Right atrium auricular region (tissue), 2 donors: ENCODE measurements at places on chromosomes 7 and 10. TPM values are rescaled to one million over a fixed set of nuclear protein-coding genes. Genes with fewer than 3 reads are reported as not detected.

The C7orf25 gene
- 4.4 TPM for total RNA-seq

The ARHGAP21 gene
- total RNA-seq = 45.0 TPM

The TMEM248 gene
- total RNA-seq = 111 TPM

The HABP2 gene
- total RNA-seq = not detected

The GNAT3 gene
- total RNA-seq = not detected

The SHTN1 gene
- 3.2 TPM for total RNA-seq

The BICC1 gene
- total RNA-seq = 8.3 TPM

The TEX36 gene
- total RNA-seq = not detected

The NEUROG3 gene
- total RNA-seq = not detected

The DGKI gene
- total RNA-seq = 5.9 TPM

The TCF7L2 gene
- 11.3 TPM for total RNA-seq

The ACTR1A gene
- 107 TPM for total RNA-seq

DNA sequence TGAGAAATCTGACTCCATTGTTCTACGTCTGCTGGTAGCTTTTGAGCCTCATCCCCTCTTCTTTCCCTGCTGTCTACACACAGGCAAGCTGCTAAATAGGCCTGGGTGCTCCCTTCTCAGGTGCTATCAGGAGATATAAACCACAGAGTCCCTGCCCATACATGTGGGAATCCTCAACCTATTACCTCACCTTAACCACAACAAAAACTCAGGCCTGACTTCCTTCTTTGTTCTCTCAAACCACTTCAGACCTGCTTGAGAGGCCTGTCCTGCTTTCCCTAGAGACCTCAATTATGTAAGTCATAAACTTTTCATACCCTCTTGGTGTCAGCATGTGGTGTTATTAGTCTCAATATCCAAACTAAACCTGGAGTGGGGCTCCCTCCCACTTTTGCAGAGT, 75.0 kb upstream of the MAGI2 start:
- DNase-seq = no peak

GRCh38 chr7:155961241-155962190, 149.3 kb upstream of the SHH start:
- peak; percentile 16 for DNase-seq

DNA sequence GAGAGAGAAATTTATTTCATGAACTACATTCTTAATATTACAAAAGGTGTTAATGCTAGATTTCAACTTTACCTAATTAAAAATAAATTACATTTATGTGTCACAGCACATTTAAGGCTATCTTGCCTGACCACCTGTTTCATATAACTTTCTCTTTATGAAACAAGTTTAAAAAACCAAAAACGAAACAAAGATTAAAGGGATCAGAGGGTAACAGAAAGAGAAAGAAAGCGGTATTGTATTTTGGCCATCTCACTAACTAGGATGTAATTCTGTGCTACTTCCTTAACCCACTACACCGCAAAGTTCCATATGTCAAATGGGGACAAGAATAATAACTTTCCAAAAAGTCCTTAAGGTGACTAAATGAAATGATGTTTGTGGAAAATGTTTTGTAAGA, 6.3 kb upstream of the RHOBTB1 start:
- DNase-seq = no peak

GRCh38 chr7:28986765-28987110, 28.6 kb upstream of the TRIL start:
- no peak for DNase-seq

DNA sequence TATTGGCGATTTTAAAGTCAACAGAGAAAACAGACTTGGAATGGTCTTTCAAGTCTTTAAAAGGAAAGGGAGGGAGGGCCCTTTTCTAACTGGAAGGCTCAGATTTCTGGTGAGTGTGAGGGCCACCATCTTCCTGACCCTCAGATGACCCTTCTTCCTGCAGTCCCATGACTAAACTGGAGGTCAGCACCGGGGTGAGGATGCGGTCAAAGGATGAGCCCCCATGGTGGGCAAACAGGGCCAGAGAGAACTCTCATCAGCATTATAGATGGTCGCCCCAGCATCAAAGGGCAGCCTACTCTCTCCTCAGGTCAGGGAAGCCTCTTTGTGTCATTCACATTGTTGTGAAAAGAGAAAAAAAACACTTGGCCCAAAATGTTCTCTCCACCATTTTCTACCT, 219.2 kb downstream of the LRMDA start:
- DNase-seq = no peak

- no peak for DNase-seq
These were observed 51.2 kb downstream of the SP8 start for GRCh38 chr7:20735346-20736065.

DNA sequence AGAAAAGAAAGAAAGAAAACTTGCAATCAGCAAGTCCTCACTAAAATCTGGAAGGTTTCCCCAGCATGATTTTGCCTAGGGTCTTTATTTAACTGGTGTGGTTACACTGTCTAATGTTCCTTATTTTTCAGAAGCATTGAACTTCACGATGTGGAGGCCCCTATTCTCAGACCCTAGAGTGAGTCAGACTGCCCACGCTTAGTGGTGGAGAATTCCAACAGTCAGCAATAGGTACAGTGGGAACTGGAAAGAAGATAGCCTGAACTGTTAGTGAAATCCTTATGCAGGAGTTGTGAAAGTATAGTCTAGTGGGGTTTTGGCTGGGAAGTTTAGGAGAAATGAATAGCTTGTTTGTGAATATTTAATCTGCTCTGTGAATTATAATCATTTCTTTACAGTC, 115.0 kb downstream of the FZD1 start:
- no peak for DNase-seq

GRCh38 chr7:137862358-137862757, 15.6 kb upstream of the DGKI start:
- DNase-seq = no peak

DNA sequence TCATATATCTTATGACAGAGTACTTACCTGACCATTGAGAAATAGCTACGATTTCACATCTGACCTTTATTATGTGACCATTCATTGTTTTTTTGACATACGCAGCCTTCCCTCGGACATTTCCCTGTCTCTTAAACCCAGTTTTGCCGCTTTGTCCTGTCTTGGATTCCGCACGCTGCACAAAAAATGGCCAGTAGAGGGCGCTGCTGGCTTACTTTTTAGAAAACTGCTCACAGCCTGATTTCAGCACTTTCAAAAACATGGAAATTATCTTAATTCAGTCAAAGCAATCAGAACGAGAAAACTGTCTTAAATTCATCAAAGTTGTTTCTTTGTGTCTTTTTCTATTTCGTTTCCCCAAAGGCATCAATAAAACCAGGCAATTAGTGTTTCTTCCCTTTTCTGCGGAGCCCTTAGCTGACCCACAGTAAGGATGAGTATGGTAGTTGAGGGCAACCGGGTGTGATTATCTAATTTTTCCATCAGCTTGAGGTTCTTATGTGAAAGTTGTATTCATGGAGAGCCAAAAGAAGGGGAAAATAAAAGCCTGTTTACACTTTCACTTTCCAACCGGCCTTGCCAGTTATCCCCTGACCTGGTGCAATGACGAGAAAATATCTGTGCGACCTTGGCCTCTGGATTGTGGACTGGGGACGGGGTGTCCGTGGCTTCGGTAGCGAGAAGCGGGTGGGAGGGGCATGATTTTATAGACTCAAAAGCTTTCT, 144.4 kb downstream of the DYNC1I1 start:
- DNase-seq = peak; percentile 90

DNA sequence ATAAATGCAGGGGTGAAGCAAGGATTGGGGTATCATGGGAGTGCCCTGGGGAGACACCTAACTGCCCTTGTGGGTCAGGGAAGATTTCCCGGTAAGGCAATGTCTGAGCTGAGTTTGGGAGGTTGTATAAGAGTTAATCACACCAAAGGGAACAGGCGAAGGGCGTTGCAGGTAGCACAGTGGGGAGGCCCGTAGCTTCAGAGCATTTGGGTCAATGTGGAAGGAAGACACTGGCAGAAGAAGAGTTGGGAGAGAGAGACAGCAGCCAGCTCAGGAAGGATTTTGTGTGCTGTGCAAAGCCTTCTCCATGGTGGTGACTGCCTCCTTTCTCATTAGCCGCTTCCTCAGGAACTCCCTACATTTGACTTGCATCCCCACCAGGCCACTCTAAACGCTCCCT, 80.8 kb upstream of the LEP start:
- no peak for DNase-seq

GRCh38 chr10:29687421-29688164, 52.8 kb upstream of the SVIL start:
- no peak for DNase-seq

DNA sequence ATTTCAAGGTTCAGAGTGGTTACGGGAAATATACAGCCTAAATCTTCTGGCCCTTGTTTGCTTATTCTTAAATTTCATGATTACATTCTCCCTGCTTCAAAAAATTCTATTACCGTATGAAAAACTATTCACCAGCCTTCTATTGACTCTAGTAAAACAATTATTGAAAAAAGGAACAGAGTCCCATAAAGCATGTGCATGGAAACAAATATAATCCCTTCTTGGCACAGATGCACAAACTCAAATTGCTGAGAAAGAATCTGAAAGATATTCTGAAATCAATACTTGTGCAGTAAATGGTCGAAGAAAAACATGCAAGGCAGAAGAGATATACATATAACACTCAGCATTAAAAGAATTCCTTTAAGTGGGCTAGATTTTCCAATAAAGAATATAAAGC, 83.6 kb downstream of the LRRN3 start:
- DNase-seq = no peak

- DNase-seq = no peak
These were observed 53.5 kb downstream of the NRF1 start for GRCh38 chr7:129665013-129665401.

DNA sequence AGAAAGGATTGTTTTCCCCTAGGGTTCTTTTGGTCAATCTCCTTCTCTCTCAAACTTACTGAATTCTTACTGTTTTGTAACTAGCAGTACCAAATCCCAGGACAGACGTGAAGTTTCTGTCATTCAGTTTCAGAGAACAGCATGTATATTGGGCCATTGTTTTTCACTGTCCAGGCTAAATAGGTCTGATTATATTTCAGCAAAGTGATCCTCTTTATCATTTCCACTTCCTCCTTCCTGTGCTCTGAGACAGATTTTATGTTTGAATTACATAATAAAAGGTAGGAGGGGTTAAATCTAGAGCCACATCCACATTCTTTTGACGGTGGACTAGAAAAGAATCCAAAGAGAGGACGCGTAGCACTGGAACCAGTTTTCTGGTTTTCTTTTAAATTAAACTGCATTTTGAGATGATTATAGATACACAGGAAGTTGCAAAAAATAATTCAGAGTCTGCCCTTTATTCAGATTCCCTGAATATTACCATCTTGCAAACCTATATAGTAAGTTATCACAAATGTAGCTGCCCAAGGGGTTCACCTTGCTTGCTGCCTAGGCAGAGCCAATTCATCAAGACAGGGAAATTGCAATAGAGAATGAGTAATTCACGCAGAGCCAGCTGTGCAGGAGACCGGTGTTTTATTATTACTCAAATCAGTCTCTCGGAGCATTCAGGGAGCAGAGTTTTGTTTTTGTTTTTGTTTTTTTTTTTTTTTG, 40.1 kb downstream of the AKR1E2 start:
- DNase-seq = no peak

DNA sequence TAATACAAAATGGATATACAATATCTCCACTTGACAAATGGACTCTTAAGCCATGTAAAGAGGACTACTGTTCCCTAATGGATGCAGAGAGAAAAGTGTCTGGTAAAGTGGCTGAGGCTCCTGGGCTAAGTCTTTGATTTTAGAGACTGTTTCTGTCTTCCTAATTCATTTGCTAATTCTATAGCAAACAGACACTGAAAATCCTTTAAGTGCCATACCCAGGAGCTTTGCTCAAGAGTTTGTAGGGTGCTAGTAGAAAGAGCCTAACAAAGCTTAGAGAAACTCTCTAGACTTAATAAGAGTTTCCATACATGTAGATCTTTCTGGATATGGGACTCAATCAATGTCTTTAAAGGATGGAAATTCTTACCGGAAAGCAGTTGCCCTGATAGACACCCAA, 16.7 kb downstream of the CEP55 start:
- DNase-seq = no peak

DNA sequence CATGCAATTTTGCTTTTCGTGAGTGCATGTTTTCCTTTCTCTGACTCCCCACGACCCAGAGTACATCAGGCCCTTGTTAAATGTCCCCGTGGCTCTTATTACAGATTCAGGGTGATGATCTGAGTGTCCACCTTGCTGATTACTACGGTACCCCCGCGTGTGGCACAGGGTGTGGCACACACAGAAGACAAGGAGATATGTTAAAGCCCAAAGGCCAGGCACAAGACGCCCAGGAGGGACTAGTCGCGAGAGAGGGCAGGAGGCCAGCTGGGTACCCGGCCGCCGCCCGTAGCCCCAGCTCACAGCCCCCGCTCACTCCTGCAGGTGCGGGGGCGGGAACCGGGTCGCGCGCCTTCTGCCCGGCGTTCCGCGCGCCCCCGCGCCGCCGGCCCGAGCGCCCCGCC, 281 bp upstream of the EXOC6 start:
- no peak for DNase-seq

DNA sequence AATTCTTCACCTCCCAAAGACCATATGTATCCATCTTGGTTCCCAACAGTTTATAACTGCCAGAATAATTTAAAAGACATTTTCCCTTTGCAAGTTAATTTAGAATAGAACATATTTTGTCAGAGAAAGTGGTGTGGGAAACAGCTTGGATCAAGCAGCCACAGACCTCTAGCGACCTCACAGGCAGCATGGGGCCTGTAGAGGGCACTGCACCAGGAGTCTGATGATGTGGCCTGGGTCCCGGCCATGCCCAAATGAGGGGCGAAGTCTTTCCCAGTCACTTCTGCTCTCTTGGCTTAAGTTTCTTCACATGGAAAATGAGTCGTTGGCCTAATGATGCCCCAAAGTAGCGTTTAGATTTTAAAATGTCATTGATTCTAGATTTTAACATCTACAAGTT, 243.2 kb downstream of the SDK1 start:
- DNase-seq = no peak

- DNase-seq = no peak
These were observed 98.6 kb upstream of the MKX start for GRCh38 chr10:27844223-27844622.

DNA sequence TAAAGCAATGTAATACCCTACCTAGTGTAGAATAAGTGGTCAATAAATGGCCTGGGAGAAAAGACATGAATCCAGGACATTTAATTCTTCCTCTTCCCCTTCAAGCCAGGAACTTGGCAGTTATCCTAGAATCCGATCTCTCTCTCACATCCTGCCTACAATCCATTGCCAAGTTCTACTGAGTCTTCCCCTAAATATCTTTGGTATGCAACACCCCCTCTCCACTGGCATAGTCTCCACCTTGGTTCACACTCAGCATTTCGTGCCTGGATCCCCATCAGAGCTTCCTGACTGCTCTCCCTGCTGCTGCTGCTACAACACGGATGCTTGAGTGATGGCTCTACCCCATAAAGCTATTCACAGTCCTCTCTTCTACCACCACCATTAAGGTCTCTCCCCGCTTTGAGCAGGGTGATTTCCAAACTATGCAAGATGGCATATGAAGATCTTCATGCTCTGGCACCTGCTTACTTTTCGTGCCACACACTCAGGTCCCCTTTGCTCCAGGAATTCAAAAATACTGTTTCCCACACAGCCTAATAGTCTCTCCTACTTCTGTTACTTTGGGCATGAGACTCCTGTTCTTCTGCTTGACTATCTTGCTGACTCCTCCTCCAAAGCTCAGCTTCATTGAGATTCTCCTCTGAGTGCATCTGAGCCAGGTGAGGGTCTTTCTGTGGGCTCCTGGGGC, 4.8 kb downstream of the ANK3 start:
- DNase-seq = no peak

GRCh38 chr10:1365540-1366321, 309.5 kb downstream of the WDR37 start:
- peak; percentile 5 for DNase-seq
